ENCODE measurements at places on chromosomes 3 and 15.

GRCh38 chr3:152097770-152098169, 171.0 kb upstream of the MBNL1 start:
- DNase-seq: no peak

DNA sequence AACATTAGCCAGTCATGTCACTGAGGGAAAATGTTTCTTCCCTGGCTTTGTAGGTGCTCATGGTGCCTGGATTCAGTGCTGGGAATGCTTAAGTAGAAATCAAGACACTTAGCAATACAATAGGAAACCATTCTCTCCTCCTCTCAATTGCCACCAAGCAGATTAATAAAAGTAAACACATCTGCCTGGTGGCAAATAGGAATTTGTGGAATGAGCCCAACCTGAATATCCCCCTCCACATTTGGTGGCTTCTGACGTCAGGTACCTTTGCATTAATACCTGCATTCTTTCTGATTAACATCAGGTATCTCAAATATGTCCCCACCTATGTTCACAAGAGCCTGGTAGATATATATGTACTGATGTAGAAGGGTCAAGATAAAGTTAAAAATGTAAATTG, 42.7 kb downstream of the PPP2R3A start:
- no peak for DNase-seq

DNA sequence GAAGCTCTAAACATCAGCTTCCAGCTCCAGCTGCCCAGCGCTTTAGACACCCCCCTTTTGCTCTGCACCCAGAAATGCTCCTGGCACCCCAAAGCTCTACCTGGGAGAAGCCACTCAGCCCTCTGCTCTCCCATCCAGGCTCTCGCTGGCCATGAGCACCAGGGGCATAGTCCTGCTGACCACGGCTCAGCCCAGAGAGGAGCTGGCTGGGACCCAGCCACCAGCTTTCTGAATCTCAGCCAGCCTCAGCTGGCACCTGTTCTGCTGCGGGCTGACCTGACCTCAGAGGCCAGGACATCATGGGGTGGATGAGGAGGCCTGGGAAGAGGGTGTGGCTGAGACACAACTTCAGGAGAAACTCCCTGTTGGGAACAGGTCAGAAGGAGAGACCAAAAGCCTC, 8.6 kb downstream of the NTRK3 start:
- no peak for DNase-seq

DNA sequence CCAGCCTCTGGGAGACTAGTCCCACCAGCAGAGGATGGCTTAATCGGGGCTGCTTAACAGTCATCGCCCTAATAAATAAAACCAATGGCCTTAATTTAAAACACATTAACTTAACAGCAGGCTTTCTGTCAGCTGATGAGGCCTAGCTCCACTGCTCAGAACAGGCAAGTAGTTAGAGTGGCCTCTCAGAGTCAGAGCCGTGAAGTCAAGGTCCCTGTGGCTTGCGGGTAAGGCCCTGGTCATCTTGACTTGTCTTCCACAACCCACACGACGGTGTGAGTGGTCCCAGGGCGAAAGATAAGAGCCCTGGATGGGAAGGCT, 11.8 kb downstream of the XXYLT1 start:
- peak; percentile 72 for DNase-seq

- peak; percentile 83 for DNase-seq
Measured at GRCh38 chr3:86990734-86991481, at the start of gene VGLL3. Gene VGLL3 (minus strand): TSS chr3:86991149. CDS start chr3:86990743, 406 bp downstream.

GRCh38 chr3:150623945-150624344, 20.8 kb downstream of the SELENOT start:
- no peak for DNase-seq

- DNase-seq: no peak
Measured at GRCh38 chr3:41710646-41711388, 251.1 kb downstream of the ULK4 start.

DNA sequence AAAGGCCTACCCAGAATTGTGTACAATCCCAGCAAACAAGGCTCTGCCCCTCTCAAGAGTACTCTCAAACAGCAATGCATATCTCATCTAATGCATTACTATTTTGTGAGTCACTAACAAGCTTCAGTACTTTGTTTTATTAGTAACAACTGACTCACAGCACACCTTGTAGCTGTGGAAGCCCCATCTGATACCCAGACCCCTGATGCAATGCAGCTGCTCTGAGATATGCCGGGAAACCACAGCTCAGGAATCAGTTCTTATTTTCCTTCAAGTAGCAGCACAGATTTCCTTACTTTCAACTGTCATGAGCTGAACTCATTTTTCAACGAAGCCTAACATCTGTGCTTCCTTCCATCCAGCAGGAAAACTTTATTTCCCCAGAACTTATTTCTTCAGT, 37.8 kb downstream of the CCNL1 start:
- DNase-seq: no peak

- DNase-seq: no peak
Measured at GRCh38 chr3:16484216-16484615, 29.3 kb downstream of the RFTN1 start.

DNA sequence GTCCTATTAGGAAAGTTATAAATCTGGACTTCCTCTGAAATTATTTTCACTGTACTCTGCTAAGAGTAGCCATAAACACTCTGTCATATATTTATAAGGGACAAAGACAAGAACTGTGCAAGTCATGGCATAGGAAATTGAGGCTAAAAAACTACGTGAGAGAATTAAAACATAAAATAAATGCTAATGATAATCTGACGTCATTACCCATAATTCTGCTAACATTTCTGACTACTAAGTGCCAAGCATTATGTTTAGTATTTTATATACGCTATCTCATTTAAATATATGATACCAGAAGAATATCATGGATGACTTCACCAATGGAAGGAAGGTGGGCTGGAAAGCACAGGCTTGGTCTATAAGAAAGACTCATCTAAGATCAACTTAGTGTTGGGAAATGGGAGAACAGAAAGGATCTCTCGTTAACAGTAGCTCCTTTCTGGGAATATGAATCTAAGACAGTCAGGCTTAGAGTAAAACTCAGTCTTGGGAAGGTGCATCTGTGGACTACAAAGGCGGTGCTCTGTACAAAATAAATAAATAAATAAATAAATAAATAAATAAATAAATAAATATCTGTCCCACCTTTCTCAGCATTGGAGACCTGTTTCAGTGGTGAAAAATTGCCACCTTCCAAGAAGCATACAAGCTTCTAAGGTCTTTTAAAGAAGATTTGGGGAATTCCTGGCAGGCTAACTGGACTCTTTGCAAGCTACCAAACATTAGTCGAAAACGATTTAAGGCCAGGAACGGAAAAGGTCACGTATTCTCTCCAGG, 267.4 kb downstream of the CGGBP1 start:
- no peak for DNase-seq

- DNase-seq: no peak
Measured at GRCh38 chr3:122307976-122308375, 17.1 kb upstream of the CSTA start.

DNA sequence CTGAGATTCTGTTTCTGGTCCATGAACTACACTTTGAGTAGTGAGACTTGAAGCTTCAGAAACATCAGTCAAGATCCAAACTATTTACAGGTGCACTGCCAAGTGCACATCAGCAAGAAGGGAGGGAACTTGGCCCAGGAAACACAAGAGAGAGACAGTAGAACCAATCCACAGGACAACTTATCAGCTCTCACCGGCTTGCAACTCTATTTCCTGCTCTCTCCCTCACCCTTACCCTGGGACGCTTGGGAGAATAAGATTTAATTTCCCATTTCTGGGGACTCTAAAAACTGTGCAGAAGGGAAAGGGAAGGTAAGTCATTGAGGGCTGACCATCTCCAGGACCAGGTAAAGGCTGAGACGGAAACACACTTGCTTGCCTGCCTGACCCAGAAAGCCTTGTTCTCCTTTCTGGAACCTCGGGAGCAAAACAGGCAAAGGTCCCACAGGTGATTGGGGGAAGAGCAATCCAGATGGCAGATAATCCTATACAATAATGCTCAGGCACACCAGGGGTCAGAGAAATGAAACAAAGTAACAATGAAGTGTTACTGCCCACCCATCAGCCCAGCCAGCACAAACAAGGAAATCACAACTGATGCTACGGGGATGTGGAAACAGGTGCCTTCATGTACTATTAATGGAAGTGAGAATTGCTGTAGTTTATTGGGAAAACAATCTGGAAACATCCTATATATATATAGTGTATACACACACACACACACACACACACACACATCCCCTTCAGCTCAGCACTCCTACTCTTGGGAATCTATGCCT, 154.4 kb downstream of the XXYLT1 start:
- peak; percentile 24 for DNase-seq

GRCh38 chr3:98954242-98954641, 52.7 kb upstream of the DCBLD2 start:
- no peak for DNase-seq

DNA sequence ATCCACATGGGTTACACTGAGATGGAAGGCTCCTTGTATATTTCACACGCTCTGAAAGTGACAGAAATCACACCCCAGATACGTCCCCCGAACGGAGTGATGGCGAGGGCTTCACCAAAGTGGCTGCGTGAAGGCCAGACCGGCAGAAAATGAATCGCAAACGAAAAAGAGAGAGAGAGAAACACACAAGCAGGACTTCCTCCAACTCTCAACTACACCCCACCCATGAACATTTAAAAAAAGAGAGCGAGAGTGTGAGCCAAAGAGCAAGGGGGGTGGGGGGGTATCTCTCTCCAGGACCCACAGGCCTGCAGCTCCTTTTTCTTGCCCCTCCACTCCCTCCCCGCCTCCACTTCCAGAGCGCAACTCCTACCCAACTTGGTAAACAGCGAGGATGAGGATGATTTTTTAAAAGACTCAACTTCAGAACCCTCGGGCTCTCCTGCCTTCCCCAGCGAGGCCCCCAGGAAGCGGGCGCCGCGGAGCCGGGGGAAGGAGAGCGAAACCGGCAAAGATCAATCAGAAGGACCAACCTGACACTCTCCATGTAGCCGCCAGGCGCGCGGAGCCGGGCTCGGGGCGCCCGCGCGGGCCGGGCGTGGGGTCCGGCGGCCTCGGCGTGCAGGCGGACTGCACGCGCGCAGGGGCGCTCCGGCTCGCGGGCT, 519.1 kb downstream of the FOXP1 start:
- DNase-seq: no peak

- no peak for DNase-seq
Measured at GRCh38 chr3:182989566-182989965, 9.2 kb upstream of the DCUN1D1 start.

- no peak for DNase-seq
Measured at GRCh38 chr15:88543065-88543776, 3.3 kb downstream of the DET1 start.

DNA sequence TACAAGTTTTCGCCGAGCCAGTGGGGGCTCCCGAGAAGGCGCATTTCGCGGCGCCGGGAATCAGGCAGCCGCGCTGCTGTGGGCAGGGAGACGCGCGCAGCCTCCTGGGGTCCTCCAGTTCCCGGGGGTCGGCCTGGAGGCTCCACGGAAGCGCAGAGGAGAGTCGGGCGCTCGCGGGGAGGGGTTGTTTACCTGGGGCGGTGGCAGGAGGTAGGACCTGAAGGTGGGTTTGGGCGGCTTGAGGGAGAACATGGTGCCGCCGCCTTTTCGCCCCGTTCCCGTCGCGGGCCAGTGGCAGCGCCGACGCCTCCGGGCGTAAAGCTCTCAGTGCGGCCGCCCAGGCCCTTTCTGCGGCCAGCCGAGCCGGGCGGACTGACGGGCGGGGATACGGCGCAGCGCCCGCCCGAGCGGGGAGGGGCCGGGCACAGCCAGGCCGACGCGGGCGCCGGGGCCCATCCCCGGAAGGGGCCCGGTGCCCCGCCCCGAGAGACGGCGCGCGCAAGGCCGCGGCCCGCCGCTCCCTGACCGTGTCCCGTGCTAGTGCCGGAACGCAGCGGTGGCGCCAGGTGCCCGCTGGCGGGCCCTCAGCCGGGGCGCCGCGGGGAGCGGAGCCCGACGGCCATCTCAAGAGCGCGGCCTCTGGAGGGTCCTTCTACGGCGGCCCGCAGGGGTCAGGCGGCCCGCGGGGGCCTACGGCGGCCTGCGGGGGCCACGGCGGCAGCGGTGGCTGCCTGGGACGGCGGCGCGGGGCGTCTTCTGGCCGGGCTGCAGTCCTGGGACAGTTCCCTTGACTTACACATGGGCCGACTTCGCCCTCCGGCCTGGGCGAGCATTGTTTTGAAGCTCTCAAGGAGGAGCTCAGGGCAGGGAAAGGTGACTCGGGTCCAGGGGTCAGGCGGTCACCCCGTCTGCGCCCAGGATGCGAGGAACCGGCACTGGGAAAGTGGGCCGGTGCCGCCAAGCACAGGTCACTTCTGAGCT, at the start of gene MTMR10:
Gene MTMR10 (minus strand): TSS at position 374 of the 981 bp plus-strand sequence. CDS start 122 bp downstream, at position 252.
- DNase-seq: peak; percentile 71

DNA sequence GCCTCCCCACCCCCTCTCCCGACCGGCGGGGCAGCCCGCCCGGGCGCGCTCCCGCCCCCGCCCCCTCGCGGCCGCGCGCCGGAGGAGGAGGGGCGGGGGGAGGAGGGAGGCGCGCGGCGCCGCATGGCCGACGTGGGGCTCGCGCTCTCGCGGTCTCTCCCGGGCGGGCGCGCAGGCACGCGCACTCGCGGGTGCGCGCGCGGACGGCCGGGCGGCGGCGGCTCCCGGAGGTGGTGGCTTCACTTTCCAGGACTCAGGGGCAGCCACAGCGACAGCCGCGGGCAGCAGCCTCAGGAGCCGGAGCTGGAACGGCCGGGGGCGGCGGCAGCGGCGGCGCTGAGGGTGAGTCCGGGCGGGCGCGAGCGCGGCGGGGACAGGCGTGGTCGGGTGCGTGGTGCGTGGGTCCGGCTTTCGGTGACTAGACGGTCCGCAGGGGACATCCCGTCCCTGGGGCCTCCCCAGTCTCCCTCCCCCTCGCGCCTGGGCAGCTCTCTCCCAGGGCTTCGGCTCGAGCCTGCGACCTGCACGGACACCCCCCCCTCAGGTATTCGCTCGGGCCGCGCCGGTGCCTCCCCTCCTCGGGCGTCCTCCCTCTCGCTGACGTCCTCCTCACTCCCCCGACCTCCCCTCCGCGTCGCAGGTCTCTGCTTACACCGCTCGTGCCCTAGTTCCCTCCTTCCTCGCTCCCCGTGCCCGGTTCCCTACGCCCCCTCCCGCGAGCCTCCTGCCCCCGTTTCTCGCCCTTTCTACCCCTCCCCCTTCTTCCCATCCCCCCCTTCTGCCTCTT, at the start of gene UBE2E2:
Gene UBE2E2 (plus strand): TSS at position 407 of the 787 bp plus-strand sequence.
- peak; percentile 60 for DNase-seq

DNA sequence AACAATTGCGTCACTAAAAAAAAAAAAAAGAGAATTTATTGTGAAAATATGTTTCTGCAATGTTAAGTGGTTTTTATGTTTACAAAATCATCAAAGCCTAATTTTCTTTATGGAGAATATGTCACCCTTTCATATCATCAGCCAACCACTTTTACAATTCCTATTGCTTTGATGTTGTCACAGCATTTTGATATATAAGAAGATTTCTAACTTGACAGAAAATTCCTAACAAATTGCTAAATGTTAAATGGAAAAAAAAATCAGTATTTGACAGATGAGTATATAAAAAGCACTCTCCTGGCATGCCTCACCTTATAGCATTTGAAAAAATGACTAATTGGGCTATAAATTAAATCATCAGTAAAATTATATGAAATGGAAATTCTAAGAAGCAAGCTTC, 1457.3 kb upstream of the ALCAM start:
- no peak for DNase-seq

GRCh38 chr3:45417930-45418847, 29.8 kb downstream of the LARS2 start:
- DNase-seq: peak; percentile 21
